Breast epithelium (tissue), 4 donors: ENCODE measurements at places on chromosomes 2 and 18.
A peak's percentile ranks its signal among the peaks of the same experiment; 100 is the strongest.

- no peak for DNase-seq
Observed at GRCh38 chr2:125004106-125004800, 979.2 kb downstream of the CNTNAP5 start.

GRCh38 chr2:215937190-215937589 lies 76.2 kb downstream of the MREG start:
- DNase-seq, result no peak

DNA sequence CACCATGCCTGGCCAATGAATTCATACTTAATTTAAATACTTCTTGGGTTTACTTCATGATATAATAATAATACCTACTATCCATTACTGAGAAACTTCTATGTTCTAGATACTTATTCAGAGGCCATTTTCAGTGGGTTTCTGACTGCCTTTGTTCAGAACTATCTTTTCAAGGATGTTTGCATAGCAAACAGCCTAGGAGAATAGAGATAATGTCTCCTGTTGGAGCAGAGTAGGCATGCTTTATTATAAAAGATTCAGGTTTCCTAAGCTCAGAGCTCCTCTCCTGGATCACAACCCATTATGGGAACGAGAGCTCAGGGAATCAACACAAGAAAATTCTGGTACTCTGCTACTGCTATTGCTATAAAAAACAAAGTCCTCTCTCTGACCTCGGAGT lies 11.1 kb downstream of the FASTKD1 start:
- no peak for DNase-seq

DNA sequence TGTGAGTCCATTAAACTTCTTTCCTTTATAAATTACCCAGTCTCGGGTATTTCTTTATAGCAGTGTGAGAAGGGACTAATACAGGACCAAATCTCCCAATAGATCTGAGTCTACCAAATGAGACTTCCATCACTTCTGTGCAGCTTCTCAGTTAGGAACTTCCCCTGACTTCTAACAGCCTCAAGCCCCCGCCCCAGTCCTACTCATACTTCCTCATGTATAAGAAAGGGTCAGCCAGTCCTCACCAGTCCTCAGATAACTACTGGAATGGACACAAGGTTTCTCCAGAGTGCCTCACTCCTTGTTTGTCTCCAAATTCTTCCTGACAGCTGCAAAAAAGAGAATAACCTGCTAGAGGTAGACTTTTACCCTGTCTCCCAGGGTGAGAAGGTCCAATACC lies 19.5 kb downstream of the TTC32 start:
- DNase-seq, result no peak

- peak; percentile 51 for DNase-seq
Observed at GRCh38 chr2:46460241-46460921, 19.0 kb upstream of the TMEM247 start.

GRCh38 chr2:136741471-136741870 lies 23.9 kb upstream of the THSD7B start:
- DNase-seq, result no peak

DNA sequence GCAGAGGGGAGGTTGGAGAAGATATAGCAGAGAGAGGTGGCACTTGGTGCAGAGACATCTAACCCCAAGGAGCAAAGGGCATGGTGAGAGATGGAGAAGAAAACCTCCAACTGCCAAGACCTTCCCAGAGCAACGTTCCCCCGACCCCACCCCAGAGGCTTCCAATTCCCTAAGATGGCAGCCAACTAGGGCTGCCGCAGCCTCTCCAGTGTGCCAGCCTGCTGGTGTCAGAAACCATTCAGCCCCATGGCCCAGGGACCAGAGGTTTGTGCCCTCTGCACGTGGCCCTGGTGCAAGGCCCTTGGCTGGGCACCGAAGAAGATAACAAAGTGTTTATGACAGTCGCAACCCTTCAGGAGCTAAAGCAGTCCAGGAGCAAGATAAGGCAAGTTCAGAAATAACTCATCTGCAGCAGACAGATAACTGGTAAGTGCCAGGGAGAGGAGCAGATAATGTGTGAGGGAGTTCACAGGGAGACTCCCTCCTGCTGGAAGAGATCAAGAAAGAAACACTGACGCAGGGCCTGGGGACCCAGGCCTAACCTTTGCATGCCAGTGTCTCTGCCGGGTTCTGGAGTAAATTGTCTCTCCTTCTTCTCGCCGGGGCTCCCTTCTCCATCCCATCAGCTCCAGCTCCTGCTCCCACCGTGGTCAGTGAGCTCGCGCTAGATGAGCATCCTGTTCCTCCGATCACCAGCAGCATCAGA lies 66.1 kb upstream of the ID2 start:
- DNase-seq, result no peak

DNA sequence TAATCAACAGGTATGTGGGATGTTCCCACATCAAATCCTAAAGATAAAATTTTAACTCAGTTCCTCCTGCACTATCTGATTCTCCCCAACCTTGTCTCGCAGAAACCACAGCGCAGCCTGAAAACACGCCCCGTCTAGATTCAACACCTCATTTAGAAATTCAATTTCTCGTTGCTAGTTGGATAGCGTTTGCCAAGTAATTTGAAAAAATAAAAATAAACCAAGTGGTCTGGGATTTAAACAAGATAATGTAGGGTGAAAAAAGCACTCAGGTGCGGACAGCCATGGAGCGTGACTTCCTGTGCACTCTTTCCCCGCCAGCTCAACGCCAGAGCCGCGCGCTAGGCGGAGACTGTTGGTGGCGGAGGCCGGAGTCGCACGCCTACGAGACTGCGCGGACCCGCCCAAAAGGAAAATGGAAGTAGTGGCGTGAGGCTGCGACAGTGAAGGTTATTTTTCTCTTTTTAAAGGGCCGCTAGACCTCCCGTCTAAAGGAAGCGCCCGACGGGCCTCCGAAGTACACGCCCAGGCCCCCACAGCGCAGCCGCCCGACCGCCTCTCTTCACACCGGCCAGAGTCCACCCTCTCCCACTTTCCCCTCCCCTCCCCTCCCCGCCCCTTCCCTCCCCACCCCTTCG lies 615 bp upstream of the CCNT2 start:
- DNase-seq, result peak; percentile 90

- no peak for DNase-seq
Observed at GRCh38 chr2:155747531-155747930, 585.0 kb downstream of the NR4A2 start.

GRCh38 chr2:231800493-231801091 lies 14.3 kb downstream of the COPS7B start:
- DNase-seq, result no peak

DNA sequence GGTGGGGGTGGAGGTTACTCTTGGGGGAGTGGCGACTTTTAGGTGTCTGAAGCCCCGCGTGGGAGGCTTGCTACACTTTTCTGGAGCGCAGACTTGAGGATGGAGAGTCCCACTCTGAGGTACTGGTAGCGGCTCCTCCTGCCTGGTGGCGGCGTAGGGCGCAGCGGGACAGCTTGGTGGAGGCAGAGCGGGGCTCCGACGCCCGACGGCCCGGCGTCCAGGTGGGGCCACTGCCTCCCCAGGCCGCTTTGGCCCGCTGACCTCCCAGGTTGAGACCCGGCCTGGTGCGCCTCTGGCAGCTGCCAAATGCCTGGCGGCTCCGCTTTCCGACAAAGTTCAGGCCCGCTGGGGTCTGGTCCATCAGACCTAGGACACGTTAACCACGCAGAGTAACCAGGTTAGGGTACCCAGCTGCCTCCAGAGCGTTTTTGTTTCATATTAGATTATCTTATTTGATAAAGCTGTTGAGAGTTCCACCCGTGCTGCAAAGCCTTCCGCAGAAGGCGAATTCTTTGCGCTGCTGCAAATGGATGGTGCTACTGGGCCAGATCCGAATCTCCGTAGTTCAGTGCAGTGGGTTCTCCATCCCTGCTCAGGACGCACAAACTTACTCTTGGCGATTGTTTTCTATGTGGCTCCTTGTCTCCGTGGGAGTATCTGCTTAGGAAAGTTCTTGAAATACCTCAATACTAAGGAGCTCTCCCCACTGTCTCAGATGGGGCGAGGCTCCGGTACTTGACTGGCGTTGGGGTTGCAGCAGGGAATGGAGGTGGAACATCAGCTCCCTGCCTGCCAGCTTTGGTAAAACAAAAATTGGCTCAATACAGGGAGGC lies 405.9 kb downstream of the XIRP2 start:
- no peak for DNase-seq

DNA sequence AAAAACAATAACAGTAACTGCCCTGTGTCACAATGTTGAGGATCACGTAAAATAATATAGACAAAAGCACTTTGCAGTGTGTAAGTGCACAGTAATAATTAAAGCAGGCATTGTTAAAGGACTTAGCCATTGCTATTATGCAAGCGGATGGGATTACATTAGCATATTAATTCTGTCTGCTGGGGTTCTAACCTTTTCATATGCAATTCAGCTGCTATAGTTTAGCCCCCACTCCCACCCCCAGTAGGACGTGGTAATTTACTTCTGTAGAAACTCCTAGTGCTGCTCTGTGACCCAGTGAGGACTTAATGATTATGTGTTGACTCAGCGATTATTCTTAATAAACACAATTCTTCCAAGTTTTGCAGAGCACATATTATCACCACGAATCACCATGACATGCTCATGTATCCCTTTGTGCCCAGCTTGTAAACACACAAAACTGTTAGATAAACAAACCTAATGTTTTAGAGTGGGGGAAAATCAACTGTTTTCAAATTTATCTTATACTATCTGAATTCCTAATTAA lies 5.1 kb upstream of the ADAM23 start:
- DNase-seq, result no peak

DNA sequence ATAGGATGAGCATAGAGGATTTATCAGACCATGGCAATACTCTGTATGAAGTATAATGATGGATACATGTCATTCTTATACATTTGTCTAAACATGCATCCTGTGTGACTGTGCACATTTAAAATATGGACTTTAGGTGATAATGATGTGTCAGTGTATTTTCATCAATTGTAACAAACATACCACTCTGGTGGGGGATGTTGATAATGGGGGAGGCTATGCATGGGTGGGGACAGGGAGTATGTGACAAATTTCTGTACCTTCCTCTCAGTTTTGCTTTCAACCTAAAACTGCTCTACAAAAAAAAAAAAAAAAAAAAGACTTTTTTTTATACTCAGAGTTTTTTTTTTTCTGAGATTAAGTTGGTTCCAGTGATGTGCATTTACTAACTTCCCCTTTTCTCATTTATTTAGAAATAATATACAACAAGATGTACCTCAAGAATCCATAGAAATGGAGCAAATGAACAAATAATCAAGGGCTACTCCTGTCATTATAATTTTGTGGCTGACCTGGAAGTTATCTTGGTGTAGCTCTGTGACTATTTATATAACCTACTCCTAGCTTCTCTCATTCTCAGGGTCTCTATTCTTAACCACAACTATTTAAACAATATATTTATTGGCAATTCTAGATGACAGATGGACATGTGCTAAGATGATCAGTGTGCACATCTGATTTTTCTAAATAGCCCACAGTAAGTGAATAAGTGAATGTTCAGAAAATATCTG lies 108.9 kb upstream of the ITGA4 start:
- no peak for DNase-seq

GRCh38 chr2:108833219-108833618 lies 46.6 kb downstream of the CCDC138 start:
- no peak for DNase-seq

GRCh38 chr2:220767591-220768255 lies 804.4 kb downstream of the EPHA4 start:
- no peak for DNase-seq

GRCh38 chr2:42138163-42139015 lies 30.8 kb upstream of the EML4 start:
- peak; percentile 77 for DNase-seq

GRCh38 chr2:8022908-8023640 lies 658.8 kb upstream of the ID2 start:
- DNase-seq, result no peak

DNA sequence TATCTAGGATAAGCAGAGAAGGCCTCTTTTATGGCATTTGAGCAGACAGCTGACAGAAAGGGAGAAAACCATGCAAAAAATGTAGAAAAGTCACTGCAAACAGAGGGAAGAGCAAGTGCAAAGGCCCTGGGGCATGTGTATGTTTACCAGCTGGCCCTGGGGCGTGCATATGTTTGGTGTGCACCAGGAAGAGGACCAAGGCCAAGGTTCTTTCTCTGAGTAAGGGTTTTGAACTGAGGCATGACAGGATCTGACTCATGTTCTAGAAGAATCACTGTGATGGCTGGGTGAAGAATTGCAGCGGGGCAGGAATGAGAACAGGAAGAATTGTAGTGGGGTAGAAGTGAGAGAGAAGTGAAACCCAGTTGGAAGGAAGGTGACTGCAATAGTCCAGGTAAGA lies 69.6 kb downstream of the STEAP3 start:
- no peak for DNase-seq

DNA sequence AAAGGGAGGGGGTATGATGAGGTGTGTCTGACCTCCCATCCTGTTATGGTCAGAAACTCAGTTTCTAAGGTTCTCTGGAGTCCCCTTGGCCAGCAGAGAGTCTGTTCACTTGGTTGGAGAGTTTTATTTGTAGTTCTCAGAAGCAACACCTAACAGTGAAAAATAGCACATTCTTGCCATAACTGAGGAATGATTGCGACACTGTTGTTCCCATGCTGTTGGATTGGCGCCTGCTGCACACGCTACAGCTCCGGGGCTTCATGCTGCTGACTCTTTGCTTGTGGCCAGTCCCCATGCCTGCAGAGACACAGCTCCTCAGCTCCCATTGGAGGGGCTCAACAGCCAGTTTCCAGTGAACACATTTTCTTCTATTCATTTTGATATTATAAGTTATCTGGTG lies 42.1 kb downstream of the TPGS2 start:
- peak; percentile 77 for DNase-seq

GRCh38 chr2:175579646-175580045 lies 398.1 kb upstream of the ATP5MC3 start:
- DNase-seq, result no peak

DNA sequence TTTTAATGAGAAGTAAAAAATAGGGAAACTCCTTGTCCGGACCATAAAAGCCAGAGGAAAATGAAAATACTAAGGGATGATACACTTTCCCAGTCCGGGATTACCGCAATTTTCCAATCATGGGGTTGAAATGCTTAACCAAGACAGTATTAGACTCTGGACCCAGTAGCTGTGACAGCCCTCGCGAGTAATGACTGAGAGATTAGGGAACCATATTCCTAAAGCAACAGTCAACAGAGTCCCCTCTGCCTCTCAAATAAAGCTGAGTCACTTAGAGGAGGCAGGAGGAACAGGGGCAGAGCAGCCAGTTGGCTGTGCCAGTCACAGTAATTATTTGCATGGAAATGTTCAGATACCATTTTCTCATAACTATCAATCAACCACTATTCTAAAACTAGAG lies 34.8 kb downstream of the GPATCH11 start:
- DNase-seq, result no peak

DNA sequence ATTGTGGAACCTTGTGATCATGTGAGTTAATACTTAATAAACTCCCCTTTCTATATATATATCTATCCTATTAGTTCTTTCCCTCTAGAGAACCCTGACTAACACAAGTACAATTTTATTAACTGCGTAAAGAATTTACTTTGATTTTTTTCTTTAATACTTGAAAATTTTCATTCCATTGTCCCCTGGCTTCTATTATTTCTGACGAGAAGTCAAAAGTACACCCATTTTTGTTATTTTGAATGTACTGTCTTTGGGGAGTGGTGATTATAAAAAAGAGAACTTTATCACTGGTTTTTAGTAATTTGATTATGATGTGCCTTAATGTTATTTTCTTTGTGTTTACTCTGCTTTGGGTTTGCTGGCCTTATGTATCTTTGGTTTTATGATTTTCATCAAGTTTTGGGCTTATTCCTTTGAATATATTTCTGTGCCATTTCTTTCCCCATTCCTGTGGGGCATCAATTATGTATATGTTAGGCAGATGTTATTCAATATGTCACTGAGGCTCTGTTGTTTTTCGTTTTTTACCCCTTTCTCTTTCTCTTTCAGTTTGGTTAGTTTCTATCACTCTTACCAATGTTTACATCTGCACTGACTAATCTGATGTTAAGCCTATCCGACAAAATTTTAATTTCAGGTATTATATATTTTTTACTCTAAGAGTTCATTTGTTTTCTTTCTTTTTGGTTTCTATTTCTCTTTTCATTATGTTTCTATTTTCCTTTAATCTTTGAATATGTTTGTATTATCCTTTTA lies 271.4 kb downstream of the CAMKMT start:
- DNase-seq, result no peak
